ENCODE measurements at places on chromosomes 2 and 18. TPM values are rescaled to one million over a fixed set of nuclear protein-coding genes. Genes with fewer than 3 reads are reported as not detected.

DNA sequence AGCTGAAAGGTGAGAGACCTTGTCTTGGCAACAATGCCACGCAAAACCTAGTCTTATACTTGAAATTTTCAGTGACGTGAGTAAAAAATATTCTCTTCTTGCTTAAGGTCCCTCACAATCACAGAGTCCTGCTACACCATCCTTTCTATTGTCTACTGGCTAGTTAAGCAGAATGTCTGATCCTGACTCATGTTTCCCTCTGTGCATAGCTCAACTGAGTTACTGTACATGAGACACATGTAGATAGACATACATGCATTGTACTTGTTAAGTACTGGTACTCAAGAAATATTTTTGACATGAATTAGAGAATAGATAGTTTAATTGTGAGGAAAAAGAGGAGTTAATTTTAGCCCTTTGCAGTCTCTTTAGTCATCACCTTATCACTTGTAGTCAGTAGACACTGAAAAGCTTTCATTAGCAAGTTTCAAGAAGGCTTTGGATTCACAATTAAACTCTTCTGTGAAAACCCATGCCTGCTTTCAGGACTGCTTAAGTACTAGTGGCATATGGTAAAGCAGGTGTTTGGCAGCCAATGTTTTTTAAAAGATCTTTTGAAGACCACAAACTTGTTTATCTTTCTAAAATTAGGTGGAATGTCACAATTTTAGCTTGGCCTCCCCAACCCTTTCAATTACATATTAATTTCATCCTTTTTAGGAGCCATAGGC, 158.7 kb upstream of the CCDC150 start:
- no peak for DNase-seq

- DNase-seq = no peak
Observed at GRCh38 chr18:76885001-76885400, 62.6 kb downstream of the ZNF236 start.

- DNase-seq = no peak
Observed at GRCh38 chr2:173553593-173553992, 198.9 kb downstream of the CDCA7 start.

GRCh38 chr2:71832388-71832787, 315.3 kb downstream of the CYP26B1 start:
- no peak for DNase-seq

DNA sequence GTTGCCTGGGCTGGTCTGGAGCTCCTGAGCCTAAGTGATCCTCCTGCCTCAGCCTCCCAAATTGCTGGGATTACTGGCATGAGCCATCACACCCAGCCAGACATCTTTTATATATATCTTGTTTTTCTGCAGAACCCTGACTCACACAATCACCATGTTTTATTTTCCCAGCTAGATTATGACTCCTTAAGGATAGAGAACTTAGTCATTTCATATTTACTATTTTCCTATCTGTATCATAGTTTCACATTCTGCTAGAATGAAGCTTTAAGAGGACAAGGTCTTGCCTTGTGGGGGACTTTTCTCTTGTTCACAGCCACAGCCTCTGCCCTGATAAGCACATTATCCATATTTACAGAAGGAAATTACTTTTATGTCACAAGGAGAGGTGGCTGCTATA, 73.9 kb downstream of the LBH start:
- DNase-seq = no peak

GRCh38 chr18:12507007-12507406, 99.3 kb downstream of the PRELID3A start:
- no peak for DNase-seq

- DNase-seq = no peak
Observed at GRCh38 chr2:196515051-196515450, 124.5 kb upstream of the CCDC150 start.

DNA sequence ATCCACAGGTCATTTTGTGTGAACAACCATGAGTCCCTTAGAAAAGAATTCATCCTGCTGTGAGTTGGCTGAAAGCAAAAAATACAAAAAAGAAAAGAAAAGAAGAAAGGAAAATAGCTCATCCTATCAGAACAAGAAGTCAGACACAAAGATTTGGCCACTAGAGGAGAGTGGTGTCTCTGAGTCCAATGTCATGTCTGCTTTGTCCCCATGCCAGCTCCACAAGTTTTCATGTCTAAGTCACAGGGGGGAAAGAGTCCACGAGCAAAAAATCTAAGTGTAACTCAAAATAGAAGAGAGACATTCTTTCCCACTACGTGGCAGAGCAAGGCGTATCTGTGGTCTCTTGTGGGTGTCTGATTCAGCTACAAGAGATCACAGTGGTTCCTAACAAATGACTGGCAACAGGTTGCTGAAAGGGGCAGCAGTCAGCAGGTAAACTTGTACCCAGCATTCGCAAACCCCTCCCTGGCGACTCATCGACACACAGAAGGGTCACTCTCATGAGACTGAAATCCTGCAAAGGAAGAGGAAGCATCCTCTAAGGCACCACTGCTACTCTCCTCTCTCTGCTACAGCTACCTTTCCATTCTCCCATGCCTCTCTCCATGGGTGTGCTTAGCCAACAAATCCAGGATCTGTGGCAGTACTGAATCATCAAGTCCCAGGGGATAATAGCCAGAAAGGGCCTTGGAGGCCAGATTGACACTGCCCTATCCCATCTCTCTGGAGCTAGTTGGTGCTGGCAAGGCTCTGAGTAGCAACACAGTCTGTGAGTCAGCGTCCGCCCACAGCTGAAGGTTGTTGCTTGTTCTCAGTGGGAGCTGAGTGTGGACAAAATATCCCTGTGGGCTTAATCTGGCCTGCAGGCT, 123.0 kb upstream of the SLC39A10 start:
- peak; percentile 61 for DNase-seq

The SNED1 gene
- total RNA-seq = 9.6 TPM

The RGPD6 gene
- 17.7 TPM for total RNA-seq
